NCI-H1694 treated with DMSO at 0.1 percent for 48 hours (cell line): ENCODE measurements at places on chromosomes 5 and 9.

DNA sequence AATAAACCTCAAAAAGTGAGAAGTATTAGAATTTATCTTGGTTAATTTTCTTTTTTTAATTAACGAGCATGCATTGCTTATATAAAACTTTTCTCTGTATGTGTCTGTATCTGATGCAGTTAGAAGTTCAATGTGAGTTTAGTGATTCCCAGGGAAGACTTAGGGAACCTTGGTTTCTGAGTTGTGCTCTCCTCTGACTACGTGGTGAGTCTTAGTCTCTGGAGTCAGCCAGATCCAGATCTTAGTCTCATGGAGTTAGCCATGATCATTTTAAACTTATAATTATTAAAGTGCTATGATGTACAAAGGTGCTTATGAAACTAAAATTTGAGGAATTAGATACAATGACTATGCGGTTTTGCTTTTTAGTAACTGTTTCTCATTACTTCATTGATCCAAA is 285.3 kb upstream of the DMRT1 start:
- DNase-seq, result no peak

DNA sequence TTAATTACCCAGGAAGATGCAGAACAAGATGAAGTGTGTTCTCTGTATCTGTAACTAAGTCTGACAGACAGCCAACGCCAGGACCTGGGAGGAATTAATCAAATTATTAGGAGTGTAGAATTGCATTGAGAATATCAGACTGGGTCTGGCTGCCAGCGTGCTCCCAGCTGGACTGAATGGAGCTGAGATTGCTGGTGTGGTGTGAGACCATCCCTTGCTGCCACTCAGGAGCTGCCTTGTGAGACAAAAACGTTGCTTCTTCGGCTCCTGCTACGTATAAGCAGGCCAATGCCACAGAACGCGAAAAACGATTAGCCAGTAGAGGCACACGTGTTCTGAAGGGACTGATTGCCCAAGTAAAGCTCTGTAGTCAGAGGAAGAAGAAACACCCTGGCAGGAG is 66.8 kb downstream of the AMBP start:
- DNase-seq, result no peak

- DNase-seq, result peak; percentile 40
These were observed 99.9 kb upstream of the PRRC1 start for GRCh38 chr5:127417528-127417927.

DNA sequence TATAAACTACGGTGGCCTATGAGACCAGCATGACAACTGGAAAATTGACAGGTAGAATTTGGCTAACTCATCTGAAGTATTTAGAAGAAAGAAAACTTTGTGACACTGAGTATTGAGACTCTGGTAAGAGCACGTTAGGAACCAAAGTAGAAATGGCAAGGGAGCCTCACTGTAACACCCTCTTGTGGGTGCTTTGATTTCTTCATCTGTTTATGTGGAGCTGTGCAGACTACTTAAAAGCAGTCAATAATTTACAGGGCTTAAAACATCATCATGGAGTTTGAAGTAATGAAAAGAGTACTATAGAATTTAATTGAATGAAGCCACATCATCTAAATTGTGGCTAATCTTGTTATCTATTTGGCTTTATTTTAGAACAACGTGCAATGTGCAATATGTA is 414.2 kb downstream of the CCDC171 start:
- DNase-seq, result no peak

- DNase-seq, result no peak
These were observed 12.8 kb downstream of the PDLIM4 start for GRCh38 chr5:132270335-132270665.

GRCh38 chr5:171906703-171907590 is 99.5 kb downstream of the FBXW11 start:
- no peak for DNase-seq

DNA sequence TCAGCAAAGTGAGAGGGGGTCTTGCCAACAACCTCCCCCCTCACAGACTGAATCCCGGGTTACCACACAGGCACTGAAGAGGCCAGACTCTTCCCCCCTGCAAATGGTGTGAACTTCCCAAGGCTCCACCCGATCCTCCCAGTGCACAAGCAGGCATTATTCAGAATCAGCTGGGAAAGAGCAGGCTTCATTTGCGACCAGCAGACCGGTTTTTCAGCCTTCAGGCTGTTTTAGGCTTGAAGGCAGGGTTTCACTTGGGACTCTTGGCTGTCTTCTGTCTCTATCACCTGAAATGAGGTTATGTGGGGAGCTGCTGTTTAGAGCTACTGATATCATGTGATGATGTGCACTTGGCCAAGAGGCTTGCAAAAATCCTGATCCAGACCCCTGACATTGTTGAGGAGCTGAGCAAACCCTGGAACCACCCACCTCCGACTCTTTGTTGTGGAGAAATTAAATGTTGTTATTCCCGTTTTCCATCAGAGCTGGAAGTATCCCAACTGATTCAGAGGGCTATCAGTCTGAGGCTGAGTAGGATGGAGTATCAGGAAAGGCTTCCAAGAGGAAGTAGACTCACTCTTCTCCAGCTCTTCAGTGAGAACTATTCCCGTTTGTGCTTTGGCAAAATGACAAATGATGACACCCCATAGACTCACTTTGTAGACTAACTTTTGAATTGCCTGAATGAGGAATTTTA is 63.3 kb upstream of the ZFR start:
- no peak for DNase-seq

DNA sequence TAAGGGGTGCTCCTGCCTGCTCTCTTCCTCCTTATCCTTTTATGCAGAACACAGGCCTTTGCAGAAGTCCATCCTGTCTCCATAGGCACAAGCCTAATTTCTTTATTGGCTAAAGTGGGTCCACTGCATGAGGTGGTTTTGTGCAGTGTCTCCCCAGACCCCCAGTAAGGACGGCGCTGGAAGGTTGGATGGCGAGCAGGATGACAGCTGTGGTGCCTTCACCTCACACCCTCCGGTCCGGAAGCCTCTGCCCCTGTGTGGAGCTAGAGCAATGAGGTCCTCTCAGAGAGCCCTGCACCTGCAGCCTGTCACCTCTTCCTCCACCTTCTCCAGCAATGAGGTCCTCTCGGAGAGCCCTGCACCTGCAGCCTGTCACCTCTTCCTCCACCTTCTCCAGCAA is 393.7 kb upstream of the IRX1 start:
- no peak for DNase-seq

GRCh38 chr9:32423371-32423770 is 38.9 kb downstream of the ACO1 start:
- DNase-seq, result no peak

GRCh38 chr5:89444088-89444487 is 561.1 kb upstream of the MEF2C start:
- no peak for DNase-seq

DNA sequence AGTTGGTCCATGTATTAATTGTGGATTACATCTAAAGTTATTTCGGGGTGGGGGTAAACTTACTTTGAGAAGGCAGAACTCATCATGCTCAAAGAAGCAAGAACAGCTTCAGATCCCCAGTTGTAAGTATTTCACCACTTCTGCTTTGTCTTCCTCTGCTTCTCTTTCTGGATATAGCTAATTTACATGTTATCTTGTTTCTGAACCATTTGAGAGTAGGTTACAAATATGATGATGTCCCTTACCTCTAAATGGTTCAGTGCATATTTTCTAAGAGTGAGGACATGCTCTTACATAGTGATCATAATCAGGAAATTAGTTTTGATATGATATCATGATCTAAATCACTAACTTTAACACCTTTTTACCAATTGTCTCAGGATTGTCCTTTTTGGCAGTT is 11.9 kb downstream of the TRIO start:
- DNase-seq, result no peak

- DNase-seq, result no peak
These were observed 98.8 kb upstream of the BASP1 start for GRCh38 chr5:17118631-17119030.

DNA sequence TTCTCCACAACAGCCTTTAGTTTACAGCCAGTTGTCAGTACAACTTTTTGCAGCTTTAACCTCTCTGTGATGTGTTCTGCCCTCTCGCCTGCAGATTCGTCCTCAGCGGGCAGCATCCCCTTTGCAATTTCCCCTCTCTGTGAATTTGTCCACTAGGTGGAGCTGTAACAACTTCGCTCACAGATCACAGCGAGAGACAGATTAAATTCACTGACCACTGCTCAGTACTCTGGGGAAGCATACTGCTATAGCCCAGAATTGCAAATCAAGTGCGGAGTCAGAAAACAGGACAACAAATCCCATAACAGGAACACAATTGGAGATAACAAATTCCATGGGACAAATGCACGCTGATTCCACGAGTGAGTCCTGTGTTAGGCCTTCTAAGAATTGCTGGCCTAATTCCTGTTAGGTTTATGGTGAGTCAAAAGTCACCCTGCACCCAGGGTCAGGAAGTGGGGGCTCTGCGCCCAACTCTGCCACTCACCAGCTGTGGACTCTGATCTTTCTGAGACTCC is 2124.9 kb downstream of the MAT2B start:
- peak; percentile 14 for DNase-seq

DNA sequence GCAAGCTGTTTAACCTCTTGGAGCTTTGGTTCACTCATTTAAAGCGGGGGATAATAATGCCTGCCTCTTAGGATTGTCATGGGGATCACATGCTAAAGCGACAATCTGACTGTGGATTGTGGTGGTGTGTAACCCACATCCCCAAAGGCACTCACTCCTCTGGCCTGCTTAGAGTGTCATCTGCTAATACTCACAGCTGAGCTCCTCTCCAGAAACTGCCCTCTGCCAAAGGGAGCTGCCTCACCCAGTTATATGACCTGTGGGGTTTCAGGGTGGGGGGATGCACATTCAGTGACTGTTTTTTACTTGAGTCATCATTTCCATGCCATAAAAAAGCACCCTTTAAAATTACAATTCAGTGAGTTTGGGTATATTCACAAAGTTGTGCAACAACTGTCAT is 110.0 kb upstream of the SPOCK1 start:
- no peak for DNase-seq

GRCh38 chr5:80034962-80035821 is at the start of gene THBS4:
Gene THBS4 (plus strand): TSS chr5:80035348. CDS start chr5:80035538, 190 bp downstream.
- DNase-seq, result no peak

DNA sequence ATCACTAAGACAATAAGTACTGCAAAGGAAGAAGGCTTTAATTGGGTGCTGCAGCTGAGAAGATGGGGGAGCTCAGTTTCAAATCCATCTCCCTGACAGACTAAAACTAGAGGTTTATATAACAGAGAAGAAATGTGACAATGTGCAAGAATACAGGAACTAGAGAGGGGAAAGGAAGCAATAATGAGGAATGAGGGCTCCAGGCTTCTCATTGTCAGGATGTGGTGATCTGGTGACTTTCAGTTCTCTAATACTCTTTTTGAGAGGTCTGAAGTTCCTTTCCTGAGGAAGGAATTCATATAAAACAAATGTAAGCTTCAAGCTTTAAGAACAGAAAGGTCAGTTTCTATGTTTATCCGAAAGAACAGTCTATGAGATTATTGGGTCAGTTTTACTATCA is 42.5 kb upstream of the SPATA31E1 start:
- no peak for DNase-seq

DNA sequence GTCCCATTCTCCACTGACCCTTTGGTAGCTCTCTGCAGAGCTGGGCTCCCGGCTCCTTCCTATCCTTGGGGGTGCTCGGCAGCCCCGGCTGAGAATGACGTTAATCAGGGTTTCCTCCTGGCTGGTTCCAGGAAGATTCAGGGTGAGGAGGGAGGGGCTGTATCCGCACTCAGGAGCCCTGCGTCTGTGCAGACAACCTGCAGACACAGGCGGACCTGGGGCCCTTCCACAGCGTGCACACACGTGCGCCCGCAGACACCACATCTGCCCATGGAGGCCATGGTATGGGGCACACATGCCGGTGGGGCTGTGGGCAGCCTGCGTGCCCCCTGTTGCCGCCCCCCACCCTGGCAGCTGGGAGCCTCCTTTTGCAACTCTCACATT is 66.6 kb upstream of the RNU6ATAC start:
- no peak for DNase-seq

GRCh38 chr5:56388229-56388985 is 155.3 kb upstream of the ANKRD55 start:
- DNase-seq, result no peak

- DNase-seq, result no peak
These were observed 10.1 kb upstream of the THG1L start for GRCh38 chr5:157721159-157721558.

GRCh38 chr5:73213566-73213998 is 40.6 kb downstream of the TMEM174 start:
- DNase-seq, result no peak

- DNase-seq, result no peak
These were observed 61.0 kb downstream of the SPEF2 start for GRCh38 chr5:35678661-35679060.
